NCI-H146 (cell line): ENCODE measurements at places on chromosomes 1 and 21.

DNA sequence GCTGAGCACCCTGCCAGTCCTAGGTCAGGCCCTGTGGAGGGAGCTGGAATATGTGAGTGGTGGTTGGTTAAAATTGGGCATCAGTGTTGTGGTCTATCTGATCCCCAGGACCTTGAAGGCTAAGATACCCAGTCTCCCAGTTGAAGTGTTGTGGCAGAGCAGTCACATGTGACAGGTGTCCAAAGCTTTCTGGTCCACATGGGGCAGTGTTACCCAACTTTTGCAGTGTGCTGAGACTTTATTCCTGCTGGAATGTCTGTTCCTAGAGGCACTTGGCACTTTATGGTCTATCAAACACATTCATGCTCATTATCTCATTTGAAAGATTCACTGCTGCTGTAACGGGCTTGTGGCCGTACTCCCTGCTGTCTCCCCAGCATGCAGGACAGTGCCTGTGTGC is 21.0 kb upstream of the LORICRIN start:
- DNase-seq = no peak

GRCh38 chr1:236608930-236609726 is 4.8 kb upstream of the HEATR1 start:
- peak; percentile 65 for DNase-seq

GRCh38 chr1:165342587-165342986 is 13.9 kb downstream of the LMX1A start:
- DNase-seq = no peak

- no peak for DNase-seq
Measured at GRCh38 chr1:19432943-19433718, 52.2 kb downstream of the CAPZB start.

DNA sequence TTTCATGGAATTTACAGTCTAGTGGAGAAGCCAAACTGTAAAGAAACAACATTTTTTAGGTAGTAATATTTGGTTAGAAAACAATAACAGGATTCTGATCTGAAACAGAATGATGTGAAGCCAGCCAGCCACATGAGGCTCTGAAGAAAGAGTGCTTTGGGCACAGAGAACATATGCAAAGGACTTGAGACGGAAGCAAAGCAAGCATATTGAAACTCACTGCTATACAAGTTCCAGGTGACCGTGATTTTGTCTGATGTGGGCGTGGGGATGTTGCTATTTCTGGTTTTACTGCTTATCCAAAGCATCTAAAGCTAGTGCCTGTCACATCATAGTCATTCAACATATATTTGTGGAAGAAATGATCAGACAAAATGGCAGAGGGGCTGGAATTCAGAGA is 14.7 kb downstream of the CRP start:
- DNase-seq = no peak
